ENCODE measurements at places on chromosomes 7 and 10.

GRCh38 chr7:43591558-43592180, 8.8 kb downstream of the STK17A start:
- no peak for DNase-seq

GRCh38 chr10:59148701-59149100, 27.7 kb upstream of the PHYHIPL start:
- no peak for DNase-seq

- no peak for DNase-seq
Measured at GRCh38 chr7:2470204-2471021, 5.8 kb downstream of the GRIFIN start.

DNA sequence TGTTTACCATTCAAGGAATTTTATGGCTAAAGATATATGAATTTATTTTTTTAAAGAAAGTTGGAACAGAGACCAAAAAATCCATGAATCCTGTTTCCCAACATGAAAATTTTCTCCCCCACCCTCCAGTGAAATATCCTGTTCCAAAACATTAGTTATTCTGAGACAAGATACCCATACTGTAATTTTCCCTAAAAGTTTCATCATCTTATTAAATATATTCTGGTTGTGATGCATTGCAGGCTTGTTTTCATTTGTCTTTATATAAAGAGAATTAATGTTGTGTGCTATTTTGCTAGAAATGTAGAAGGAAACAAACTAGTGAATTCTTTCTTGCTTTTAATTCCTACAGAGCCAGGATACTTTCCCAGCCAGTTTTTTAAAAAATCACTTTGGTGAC, 106.6 kb downstream of the EXOC4 start:
- DNase-seq, result no peak

DNA sequence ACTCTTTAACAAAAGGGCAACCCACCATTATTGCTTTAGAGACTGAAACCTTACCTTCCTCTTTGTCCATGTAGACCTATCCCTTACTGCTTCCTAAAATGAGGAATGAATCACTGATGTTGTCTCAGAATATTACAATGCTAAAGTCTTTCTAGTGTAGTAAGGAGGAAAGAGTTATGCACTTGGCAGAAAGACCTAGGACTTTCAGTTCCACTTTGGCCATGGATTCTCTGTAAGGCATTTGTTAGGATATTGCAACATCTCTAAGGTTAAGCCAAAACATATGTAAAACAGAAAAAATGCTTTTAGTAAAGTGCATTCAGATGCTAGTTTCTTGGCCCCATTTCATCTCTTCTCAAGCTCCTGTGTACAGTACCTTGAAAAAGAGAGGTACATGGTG, 230.9 kb downstream of the PARD3 start:
- DNase-seq, result peak; percentile 81

DNA sequence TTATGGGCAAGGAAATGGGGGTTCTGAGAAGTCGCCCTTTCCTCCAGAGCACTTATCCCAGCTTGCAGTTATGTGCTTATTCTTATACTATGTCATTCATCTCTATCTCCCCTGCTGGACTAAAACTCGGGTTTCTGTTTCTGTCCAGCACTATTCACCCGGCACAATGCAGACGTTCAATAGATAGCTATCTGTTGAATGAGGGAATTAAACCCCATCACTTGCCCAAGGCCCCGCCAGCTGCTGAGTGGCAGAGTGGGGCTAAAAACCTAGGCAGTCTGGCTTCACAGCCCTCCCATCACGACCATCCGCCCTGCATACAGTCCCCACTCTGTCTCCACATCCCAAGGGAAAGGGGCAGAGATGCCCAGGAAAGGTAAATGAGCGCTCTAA, 5.4 kb downstream of the SLIT1 start:
- no peak for DNase-seq

DNA sequence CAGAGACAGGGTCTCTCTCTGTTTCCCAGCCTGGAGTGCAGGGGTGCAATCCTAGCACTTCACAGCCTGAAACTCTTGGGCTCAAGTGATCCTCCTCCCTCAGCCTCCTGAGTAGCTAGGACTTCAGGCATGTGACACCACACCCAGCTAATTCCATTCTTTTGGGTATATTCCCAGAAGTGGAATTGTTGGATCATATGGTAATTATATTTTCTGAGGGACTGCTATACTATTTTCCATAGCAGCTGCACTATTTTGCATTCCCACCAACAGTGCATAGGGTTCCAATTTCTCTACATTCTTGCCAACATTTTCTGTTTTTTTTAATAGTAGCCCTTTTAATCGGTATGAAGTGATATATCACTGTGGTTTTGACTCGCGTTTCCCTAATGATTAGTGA, 30.0 kb upstream of the RAB11FIP2 start:
- DNase-seq, result no peak

- no peak for DNase-seq
Measured at GRCh38 chr7:75971961-75972763, 22.2 kb downstream of the TMEM120A start.

GRCh38 chr10:24114556-24114955, 94.4 kb upstream of the KIAA1217 start:
- DNase-seq, result no peak

DNA sequence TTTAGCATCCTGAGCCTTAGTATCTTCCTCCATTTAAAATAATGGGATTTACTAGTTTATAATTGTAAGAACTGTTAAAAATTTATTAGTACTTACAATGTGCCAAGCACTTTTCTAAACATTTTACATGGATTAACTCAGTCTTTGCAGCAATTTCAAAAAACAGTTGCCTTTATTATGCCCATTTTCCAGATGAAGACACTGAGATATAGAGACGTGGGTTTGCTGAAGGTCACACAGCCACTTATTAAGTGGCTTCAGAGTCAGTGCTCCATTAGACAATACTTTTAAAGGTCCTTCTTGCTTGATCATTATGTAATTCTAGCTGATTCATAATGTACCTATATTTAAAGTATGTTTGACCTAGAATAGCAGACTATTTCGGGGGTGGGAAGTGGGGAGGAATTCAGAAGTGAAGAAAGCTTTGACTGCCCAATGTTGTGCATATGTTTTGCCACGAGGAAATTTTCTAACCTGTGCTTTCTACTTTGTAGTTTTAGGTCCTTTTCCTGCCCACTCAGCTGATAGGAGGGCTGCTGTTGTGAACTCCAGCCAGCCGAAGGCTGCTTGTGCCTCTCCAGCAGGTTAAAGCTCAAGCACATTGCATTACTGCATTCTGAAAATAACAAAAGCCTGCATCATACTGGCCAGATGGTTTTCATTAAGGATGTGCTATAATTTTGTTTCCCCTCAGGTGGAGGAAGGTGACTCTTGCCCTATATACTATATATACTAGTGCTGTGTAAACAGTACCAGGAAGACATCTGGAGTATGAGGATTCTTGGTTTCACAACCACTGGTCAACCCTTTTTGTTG, 4.3 kb downstream of the PLEKHA8 start:
- DNase-seq, result no peak

Measured in BJ (cell line).